ENCODE measurements at places on chromosomes 11 and 22.

GRCh38 chr11:45414088-45414487, 127.9 kb upstream of the SYT13 start:
- DNase-seq = no peak

- no peak for DNase-seq
Observed at GRCh38 chr11:12712132-12712531, 37.9 kb downstream of the TEAD1 start.

GRCh38 chr11:99098751-99099150, 78.0 kb downstream of the CNTN5 start:
- DNase-seq = no peak

DNA sequence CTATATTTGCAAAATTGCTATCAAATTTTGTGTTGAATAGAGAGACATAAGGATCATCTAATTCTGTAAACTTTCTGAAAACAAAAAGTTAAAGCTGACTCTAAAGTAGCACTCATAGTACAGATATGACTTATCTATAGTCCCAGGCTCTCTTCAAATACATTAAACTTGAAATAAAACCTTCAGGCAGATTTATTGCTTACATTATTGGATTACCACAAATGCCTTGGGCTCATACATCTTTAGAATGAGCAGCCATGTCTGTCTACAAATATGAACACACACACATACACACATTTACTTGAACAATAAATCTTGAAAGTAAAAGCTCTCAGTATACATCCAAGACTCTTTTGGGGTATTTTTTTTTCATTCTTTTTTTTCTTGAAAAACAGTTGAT, 207.9 kb downstream of the LUZP2 start:
- no peak for DNase-seq

DNA sequence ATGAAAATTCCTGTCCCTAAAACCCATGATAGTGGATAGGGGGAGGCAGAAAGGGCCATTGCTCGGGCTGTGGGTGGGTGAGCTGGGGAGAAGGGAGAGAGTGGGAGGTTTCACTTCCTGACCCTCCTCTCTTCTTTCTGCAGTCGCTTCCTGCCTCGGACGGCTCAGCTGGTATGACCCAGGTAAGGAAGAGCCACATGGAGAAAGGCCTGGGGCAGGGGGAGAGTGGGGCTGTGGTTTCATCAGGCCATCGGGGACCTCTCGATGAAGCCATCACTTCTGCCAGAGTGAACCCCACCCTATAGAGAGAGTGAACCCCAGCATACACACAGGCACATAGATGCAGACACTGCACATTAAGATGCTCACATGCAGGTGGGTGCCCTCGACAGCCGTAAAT, 12.6 kb downstream of the CD5 start:
- DNase-seq = no peak

DNA sequence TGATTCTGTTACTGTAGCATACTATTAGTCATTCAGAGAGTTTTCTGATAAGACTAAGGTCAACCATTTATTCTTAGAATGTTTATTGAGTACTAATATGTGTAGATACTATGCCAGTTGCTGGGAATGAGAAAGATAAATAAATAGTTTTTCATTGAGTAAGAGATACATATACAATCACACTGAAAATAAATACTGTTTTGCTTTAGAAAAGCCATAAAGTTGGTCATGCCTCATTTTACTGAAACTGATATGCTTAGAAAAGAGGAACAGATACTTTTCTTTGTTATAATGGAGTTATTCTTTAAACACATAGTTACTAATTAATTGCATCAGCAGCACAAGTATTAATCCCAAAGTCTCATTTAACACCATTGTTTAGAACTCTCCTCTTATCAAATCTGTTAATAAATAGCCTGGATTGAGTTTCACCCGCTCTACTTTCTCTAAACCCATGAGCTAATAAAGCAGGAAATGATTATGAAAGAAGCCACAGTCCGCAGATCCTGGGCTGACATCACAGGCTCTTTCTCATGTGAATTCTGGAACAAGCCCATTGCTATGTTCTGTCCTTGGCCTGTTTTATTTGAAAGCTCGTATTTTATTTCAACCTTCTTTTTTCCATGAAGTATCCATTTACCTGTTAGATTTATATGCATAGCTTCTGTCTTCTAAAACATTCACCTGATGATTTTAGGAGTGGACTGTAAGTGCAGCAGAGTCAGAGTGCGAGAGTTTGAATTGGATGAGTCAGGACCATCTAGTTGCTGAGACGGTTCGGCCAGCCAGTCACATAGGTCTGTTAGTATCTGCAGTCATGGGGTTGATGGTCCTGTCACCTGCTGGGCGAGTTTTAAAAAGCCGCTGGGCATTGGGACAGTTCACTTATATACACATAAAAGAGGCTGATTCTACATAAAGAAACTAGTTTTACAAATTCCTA, 35.5 kb downstream of the PIWIL4 start:
- no peak for DNase-seq

Measured in DMS79 (cell line).